T-helper 2 cell (primary cell): ENCODE measurements at places on chromosomes 1 and 21.

- DNase-seq = no peak
These were observed 5.5 kb downstream of the DISC1 start for GRCh38 chr1:231632119-231632518.

- peak; percentile 63 for DNase-seq
These were observed 15.4 kb downstream of the LMNA start for GRCh38 chr1:156129687-156130577.

GRCh38 chr1:228799924-228800323 is 64.6 kb downstream of the RHOU start:
- no peak for DNase-seq

DNA sequence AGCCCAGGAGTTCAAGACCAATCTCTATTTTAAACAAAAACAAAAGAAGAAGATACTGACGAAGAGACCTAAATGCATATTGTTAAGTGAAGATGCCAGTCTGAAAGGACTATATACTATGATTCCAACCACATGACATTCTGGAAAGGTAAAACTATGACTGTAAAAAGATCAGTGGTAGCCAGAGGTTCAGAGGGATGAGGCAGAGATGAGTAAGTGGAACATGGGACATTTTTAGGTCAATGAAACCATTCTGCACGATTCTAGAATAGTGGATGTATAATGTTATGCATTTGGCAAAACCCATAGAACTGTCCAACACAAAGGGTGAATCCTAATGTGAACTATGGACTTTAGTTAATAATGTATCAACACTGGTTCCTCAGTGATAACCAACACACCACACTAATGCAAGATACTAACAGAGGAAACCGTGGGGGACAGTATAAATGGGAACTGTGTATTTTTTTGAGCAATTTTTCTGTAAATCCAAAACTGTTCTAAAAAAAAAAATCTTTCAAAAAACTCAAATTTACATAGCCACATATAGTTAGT is 8.2 kb downstream of the RC3H1 start:
- no peak for DNase-seq

DNA sequence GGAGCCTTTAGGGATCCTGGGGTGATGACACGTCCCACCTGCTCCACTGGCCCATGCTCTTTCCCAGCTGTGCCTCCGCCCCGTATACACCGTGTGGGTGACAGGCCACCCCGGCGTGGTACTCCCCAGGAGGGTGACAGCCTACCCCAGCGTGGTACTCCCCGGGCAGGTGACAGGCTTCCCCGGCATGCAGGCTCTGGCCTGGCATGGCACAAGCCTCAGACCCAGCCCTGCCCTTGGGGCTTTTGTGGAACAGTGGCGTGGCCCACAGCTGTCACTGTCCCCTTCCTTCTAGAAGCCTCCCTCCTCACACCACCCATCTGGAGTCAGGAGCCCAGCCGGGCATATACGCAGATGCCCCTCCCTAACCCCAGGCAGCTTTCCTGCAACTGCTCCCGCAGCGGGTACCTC is 4.7 kb upstream of the PFKL start:
- no peak for DNase-seq

- DNase-seq = no peak
These were observed 248.3 kb downstream of the NUF2 start for GRCh38 chr1:163570071-163570470.

- no peak for DNase-seq
These were observed 314.3 kb downstream of the BACH1 start for GRCh38 chr21:29613021-29613420.

- DNase-seq = no peak
These were observed 548 bp upstream of the MFSD2A start for GRCh38 chr1:39954324-39954869.

DNA sequence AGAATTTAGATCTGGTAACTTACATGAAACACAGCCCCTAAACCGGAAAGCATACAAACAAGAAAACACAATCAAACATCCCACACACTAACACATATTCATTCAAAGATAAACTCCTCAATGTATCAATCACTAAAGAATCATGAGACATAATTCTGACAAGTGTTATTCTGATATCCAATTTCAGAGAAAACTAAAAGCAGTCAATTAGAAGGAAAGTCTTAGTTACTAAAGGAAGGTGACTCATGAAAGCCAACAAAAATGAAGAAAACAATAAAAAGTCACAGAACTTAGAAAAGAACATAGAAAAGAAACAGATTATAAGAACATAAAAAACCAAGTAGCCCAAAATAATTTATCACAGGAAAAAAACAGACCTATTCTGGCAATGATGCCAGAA is 57.2 kb downstream of the ZZZ3 start:
- DNase-seq = no peak

- peak; percentile 93 for DNase-seq
These were observed at the start of gene SRM for GRCh38 chr1:11059968-11060830. SRM (minus strand) TSS chr1:11060018; CDS start chr1:11059943, 75 bp downstream.

DNA sequence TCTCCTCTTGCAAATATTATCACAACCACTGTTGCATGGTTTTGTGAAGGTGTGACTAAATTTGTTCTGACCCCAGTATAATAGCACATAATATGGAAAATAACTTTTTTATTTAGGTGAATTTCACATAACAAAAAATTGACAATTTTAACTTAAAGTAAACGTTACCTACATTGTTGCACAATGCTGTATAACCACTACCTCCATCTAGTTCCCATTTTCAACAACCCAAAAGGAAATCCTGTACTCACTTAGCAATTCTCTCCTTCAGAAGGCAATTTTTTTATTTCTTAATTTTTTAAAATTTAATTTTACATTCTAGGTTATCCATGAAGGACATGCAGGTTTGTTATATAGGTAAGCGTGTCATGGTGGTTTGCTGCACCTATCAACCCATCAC is 95.2 kb downstream of the KCNJ6 start:
- DNase-seq = no peak

GRCh38 chr1:67144696-67145095 is 9.9 kb upstream of the C1orf141 start:
- no peak for DNase-seq

GRCh38 chr21:34971656-34972055 is 77.4 kb downstream of the RUNX1 start:
- peak; percentile 56 for DNase-seq

- no peak for DNase-seq
These were observed 29.6 kb upstream of the SLC6A9 start for GRCh38 chr1:44060830-44061267.

DNA sequence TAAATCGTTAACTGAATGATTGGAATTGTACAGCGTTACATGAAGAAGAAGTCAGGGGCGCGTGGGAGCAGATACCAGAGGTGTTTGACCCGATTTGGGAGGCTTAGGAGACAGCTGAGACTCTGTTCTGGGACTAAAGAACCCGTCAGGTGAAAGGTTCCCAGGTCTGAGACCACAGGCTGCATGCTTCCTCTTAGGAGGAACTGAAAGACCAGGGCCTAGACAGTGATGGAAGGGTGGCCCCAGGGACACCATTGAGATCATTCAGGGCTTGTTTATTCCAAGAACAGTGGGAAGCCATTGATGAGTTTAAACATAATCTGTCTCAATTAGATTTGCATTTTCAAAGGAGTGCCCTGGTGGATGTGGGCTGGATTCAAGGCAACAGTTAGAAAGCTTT is 904 bp downstream of the KLF17 start:
- no peak for DNase-seq

DNA sequence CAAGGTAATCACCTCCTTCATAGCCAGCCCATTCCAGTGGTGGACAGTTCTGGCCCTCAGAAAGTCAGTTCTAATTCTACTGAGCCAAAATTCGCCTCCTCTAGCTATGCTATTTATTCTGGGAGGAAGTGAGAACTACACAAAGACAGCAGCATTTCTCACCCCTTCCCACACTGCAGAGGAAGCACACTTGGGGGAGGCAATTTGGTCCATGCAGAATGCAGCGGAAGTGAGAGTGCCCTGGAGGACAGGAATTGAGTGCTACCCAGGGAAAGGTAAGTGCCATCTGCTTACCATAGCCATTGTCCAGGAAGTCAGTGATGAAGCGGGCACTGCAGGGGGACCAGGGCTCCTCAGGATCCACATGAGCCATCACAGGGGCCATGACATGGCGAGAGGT is 3.7 kb downstream of the ADAMTS4 start:
- no peak for DNase-seq

- no peak for DNase-seq
These were observed 12.7 kb downstream of the MEF2D start for GRCh38 chr1:156487862-156488261.

- DNase-seq = no peak
These were observed 25.4 kb downstream of the MX2 start for GRCh38 chr21:41387042-41387819.

- DNase-seq = peak; percentile 18
These were observed 453 bp downstream of the PABPC4 start for GRCh38 chr1:39576016-39576657.

- DNase-seq = no peak
These were observed 39.0 kb upstream of the ATP1A1 start for GRCh38 chr1:116334015-116334547.

DNA sequence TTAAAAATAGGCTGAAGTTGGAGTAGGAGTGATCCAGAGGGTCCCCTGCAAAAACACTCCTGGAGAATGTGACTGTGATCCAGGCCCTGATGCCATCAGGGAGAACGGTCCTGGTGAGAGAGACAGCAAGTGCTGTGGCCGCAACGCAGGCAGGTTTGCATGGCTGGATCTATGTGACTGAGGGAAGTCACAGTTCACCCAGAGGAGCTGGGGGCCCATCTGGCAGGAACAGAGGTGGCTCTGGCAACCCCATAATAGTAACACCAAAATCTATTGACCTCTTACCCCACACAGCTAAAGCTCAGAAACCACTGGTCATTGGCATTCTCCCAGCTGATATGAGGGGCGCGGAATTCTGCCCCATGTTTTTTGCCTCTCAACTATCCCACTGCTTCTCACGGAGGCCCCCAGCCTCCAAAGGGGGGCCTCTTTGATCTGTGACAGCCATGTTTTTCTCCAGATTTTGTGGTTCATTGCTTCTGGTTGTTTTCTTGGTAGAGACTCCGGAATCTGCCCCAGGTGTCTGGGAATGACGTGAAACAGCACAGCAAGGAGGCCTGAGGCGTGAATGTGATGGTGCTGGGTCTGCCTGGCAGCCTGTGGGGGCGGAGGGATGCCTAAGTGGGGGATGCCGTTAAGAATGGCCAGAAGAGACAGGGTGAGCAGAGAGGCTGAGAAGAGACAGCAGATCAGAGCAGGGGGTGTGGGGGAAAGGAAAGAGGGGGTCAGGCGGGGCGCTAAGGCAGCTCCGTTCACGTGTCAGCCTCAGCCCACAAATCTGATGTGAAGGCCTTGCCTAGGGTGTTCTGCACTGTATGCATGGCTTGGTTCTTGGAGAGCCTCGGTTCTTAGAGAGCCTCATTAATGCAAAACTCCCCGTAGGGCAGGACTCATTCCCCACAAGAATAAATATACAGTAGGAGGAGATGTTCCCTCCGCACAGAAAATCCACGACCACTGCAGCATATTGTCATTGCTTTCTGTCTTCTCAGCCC is 23.5 kb downstream of the CASP9 start:
- no peak for DNase-seq
